ENCODE measurements at places on chromosomes 6 and 20. TPM values are rescaled to one million over a fixed set of nuclear protein-coding genes. Genes with fewer than 3 reads are reported as not detected.

OR2H1 gene
- not detected for total RNA-seq

DNA sequence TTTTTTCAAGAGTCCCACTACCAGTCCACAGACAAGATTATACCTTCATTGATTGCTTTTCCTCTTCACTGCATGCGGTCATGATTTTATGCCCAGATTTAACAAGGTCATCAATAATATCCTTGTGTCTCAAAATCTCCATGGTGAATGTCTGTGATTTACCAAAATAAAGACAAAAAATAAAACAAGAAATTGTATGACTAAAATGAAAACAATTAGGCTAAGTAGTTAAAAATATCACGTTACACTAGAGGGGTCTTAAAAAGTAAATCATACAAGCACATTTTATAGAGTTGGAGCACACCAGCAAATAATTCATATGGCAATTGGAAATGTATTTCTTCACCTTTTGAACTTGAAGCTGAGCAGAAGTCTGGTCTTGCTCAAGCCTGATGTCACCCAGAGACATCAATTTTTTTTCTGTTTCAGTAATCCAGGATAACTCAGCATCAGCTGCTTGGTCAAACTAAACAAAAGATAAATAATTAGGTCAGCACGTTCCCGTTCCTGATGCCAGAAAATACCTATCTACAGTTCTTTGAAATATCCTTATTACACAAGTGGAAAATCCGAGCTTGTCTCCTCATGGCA is 125.4 kb downstream of the DST start:
- no peak for DNase-seq

GRCh38 chr6:112504621-112505020 is 157.5 kb downstream of the RFPL4B start:
- no peak for DNase-seq

GRCh38 chr6:15434263-15434662 is 188.4 kb downstream of the JARID2 start:
- DNase-seq: no peak

DNA sequence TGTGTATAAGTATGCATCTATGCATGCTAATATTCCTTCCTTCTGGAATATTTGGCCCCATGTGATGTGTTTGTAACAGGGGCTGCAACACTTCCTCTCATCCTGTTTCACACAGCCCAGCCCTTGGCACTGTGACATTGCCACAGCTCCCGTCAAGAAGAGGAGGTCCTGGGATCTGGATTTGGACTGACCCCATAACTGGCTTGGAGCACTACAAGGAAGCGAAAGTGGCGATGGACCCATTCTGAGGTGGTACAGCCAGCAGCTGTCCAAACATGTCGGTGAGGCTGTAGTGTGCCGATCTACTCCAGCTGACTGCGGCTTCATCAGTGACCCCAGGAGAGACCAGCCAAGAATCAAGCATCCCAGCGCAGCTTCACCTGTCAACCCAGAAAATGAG is 18.2 kb downstream of the SYNDIG1 start:
- DNase-seq: peak; percentile 60

MAK gene
- total RNA-seq: 0.71 TPM

DNA sequence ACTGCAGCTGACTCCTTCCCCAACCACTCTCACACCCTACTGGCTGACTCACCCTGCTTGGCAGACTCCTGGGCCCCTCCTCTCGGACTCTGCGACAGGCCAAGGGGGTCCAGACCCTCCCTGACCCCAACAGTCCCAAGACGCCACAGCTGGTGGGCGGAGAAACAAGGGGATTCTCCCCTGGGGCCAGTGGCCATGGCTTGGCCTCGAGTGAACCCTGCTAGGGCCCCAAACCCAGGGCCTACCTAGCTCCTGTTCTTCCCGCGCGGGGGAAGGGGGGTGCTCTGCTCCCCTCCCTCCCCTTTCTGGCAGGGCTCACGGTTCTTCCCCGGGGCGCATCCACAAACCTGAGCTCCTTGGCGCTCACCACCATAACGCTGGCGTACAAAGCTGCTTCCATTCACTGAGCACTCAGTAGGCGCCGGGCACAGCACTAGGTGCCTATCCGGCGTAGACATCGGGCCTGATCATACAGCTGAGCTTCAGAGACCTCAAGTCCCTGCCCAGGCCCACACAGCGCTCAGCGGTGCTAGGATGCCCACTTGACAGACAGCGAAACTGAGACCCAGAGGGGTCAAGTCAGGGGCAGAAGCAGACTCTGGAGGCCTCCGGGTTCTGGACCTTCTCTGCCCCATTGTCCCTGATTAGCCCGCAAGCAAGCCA is 597 bp downstream of the ADA start:
- no peak for DNase-seq

DNA sequence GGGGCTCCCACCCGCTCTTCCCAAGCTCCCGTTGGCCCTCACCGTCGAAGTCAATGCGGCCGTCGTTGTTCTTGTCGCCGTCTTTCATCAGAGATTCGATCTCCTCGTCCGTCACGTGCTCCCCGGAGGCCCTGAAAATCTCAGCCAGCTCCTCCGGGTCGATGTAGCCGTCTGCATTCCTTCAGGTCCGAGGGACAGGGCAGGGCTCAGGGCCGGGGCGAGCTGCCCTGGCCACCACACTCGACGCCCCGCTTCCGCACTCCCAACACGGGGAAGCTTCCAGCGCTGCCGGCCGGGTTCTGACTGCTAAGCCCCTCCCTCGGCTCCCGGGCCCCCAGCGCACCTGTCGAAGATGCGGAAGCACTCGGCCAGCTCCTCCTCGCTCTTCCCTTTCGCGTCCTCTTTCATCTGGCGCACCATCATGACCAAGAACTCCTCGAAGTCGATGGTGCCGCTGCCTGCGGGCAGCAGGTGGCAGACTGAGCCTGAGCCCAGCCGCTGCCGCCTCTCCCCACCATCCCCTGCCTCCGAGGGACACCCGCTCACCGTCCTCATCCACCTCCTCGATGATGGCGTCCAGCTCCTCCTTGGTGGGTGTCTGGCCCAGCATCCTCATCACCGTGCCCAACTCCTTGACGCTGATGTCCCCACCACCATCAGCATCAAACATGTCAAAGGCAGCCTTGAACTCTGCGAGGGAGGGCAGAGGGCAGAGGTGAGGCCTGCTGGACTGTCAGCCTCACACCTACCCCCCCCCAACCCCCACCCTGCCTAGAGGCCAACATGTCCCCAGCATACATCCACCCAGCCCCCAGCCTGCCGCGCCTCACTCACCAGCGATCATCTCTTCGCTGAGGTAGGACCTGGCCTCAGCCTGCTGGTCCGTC is 2.9 kb downstream of the TNNC2 start:
- no peak for DNase-seq

DNA sequence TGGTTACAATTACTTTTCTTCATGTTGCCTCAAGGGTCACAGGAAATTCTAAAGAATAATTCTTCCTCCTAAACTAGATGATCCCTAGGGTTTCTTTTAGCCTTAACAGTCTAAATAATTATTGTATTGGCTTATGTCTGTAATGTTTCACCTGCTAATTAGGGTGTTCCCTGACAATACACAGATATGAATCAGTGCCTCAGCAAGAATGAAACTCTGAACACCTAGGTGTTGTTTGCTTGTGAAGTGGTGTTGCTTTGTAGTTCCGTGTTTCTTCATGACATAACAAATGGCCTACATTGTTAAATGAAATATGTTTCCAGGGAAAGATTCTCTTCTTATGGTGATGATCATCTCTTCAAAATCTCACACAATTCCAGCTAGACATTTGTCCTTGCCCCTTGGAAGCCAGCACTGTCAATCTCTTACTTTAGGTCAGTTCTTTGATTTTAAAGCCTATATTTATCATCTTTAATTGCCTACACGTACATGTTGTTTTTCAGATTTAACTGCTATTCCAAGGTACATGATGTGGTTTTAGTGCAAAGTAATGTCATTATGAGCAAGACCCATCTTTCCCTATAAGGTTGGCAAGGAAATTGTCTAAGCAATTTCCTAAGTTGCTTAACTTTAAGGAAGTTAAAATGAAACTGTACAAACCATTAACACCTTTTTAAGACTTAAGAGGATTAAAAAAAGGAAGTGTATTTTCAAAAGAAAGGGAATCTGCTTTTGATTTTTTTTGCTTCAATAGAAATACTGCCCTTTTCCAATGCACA is 111.9 kb downstream of the TBC1D7 start:
- no peak for DNase-seq

DNA sequence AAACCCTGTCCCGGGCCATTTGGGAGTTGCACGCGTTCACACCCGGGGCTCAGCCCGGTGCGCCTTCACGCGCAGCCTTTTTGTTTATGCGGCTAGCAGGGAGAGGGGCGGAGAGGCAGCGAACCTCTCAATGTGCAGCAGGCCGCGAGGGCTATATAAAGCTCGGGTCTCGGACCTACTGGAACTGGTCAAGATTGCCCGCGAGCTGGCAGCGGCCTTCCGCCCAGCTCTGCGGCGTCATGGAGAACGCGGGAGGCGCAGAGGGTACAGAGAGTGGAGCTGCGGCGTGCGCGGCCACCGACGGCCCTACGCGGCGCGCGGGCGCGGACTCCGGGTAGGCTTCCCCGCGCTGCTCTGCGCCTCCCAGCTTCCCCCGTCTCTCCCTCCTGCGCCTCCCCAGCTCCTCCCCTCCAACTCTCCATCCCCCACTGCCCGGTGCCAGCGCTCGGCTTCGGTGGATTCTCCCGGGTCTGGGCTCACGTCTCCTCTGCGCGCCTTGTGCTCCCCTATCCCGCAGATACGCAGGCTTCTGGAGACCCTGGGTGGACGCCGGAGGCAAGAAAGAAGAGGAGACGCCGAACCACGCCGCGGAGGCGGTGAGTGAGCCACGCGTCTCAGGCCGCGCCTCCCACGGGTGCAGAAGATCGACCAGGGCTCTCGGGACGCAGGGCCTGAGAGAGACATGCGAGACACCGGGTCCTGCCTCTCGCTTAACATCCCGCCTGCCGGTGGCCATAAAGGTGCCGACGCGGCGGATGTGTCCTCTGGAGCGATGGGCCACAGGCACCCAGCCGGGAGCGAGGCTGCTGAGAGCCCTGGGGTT is at the start of gene RIPPLY2:
Gene RIPPLY2 (plus strand): TSS at position 183 of the 823 bp plus-strand sequence. CDS start 57 bp downstream, at position 240.
- DNase-seq: no peak
